ENCODE measurements at places on chromosomes 11 and 22.

GRCh38 chr11:5928271-5928670 lies 13.8 kb upstream of the OR56A3 start:
- DNase-seq = no peak

DNA sequence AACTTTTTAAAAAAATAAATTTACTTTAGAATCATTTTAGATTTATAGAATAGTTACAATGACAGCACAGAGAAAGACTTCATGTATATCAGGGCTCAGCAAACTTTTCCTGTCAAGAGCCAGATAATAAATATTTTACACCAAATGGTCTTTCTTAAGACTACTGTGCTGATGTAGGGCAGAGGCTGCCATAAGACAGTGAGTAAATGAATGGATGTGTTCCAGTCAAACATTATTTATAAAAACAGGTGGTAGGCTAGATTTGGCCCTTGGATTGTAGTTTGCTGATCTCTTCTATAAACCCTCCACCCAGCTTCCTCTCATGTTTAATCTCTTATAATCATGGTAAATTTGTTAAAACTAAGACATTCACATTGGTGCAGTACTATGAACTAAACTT lies 33.0 kb downstream of the CECR2 start:
- DNase-seq = no peak

DNA sequence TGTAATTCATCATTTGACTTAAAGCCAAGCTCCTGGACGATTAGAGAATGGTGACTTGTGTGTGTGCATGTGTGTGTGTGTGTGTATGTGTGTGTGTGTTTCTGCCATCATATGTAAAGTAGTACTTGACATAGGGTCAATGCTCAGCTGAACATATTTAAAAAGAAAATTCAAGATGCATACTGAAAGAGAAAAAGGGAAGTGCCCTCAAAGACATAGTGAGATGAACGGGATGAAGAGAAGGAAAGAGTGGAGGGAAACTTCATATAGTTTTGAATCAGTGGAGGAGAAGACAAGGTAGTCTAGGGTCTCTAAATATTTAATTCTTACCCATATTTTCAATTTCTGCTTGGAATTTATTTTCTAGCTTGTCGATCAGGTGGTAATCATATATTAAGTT lies 4.0 kb downstream of the TCN1 start:
- DNase-seq = no peak

DNA sequence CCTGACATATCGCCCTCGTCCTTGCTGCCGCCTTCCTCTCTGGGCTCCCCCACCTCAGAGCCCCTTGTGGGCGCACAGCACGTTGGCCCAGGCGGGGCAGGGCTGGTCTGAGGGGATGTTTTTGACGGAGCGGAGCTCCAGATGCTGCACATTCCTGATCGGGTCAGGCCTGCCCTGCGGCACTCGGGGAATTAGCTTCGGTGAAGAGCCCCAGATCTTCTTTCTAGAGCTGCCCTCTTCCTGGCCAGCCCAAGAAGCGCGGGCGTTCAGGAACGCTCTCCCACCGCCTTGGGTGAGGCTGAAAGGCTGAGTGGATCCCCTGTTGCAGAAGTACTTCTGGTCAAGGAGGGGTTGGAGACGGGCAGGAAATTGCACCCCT lies 12.1 kb downstream of the YPEL4 start:
- no peak for DNase-seq

- no peak for DNase-seq
Observed at GRCh38 chr11:45347348-45348082, 61.4 kb upstream of the SYT13 start.

DNA sequence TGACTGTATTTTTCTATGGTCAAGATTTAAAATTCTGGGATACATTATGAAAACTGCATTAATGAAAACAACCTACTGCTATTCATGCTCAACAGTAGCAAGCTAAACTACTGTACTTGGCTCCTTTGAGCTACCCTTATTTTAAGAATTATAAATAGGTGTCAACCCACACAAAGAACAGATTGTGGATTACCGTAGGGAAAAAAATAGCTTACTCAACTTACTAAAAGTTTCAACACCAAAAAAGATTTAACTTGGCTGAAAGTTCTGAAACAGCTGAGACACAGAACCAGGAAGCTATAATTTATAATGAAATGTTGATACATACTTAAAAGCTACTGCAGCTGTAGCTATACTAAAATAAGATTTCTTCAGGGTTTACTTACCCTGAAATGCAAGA lies 10.1 kb downstream of the LIN7C start:
- DNase-seq = no peak

DNA sequence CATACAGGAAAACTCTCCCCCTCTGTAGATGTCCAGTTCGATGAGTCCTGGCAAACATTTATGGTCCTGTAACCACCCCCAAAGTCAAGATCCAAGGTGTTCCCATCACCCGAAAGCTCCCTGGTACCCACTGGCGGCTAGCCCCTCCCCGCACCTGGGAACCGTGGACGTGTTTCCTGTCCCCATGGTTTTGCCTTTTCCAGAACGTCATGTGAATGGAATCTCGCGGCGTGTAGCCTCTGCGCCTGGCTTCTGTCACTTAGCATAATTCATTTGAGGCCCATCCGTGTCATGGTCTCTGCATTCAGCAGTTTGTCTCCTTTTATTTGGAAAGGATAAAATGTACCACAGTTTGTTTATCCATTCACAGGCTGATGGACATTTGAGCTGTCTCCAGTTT lies 106.3 kb downstream of the KCNQ1 start:
- DNase-seq = peak; percentile 43

Measured in RWPE2 (cell line).